ENCODE measurements at places on chromosomes 2 and 18. TPM values are rescaled to one million over a fixed set of nuclear protein-coding genes. Genes with fewer than 3 reads are reported as not detected.

PPP4R3B gene
- total RNA-seq: 114 TPM

TTN gene
- total RNA-seq: 2.3 TPM

C2orf81 gene
- 0.92 TPM for total RNA-seq

CD207 gene
- total RNA-seq: not detected

SCN3A gene
- 197 TPM for total RNA-seq

DLX2 gene
- 5.8 TPM for total RNA-seq

BCL11A gene
- total RNA-seq: 71.5 TPM

ACP1 gene
- 122 TPM for total RNA-seq

TMEM163 gene
- 41.3 TPM for total RNA-seq

UGT1A9 gene
- total RNA-seq: not detected

SLC9A4 gene
- 0.69 TPM for total RNA-seq

ONECUT2 gene
- total RNA-seq: 7.4 TPM

GLI2 gene
- total RNA-seq: 1.2 TPM

STEAP3 gene
- total RNA-seq: 1.8 TPM

FEZ2 gene
- total RNA-seq: 57.0 TPM

DSC3 gene
- total RNA-seq: 0.23 TPM

RIT2 gene
- total RNA-seq: 59.3 TPM

UBXN2A gene
- total RNA-seq: 46.1 TPM

ERFE gene
- 1.2 TPM for total RNA-seq

ADCYAP1 gene
- 18.5 TPM for total RNA-seq

ALPI gene
- not detected for total RNA-seq

AQP12A gene
- not detected for total RNA-seq

SLC14A1 gene
- total RNA-seq: 5.1 TPM

CIB4 gene
- total RNA-seq: not detected

ZAP70 gene
- total RNA-seq: 1.4 TPM

GPR45 gene
- total RNA-seq: 1.8 TPM

CFAP210 gene
- total RNA-seq: 6.0 TPM

SLC5A7 gene
- 14.3 TPM for total RNA-seq

KCNS3 gene
- total RNA-seq: 2.8 TPM

ECEL1 gene
- 27.0 TPM for total RNA-seq

PIEZO2 gene
- 3.2 TPM for total RNA-seq

SCN2A gene
- 252 TPM for total RNA-seq

SATB2 gene
- 20.8 TPM for total RNA-seq

TBR1 gene
- total RNA-seq: 3.9 TPM

KLF7 gene
- 63.9 TPM for total RNA-seq

PDCD1 gene
- total RNA-seq: 0.23 TPM

DYSF gene
- 1.8 TPM for total RNA-seq

GCA gene
- 28.1 TPM for total RNA-seq

INHBB gene
- 11.3 TPM for total RNA-seq

PCARE gene
- 0.23 TPM for total RNA-seq

SMPD4 gene
- total RNA-seq: 14.1 TPM

CNTNAP5 gene
- 66.2 TPM for total RNA-seq

IL37 gene
- not detected for total RNA-seq

TRIM43B gene
- not detected for total RNA-seq

LIPG gene
- total RNA-seq: 6.9 TPM

NTSR2 gene
- total RNA-seq: 4.2 TPM

TMEM247 gene
- total RNA-seq: not detected

ATIC gene
- 20.8 TPM for total RNA-seq

GAREM2 gene
- 17.3 TPM for total RNA-seq

DSG4 gene
- total RNA-seq: not detected

RBM45 gene
- total RNA-seq: 20.5 TPM

OTOS gene
- total RNA-seq: not detected

FBXO48 gene
- total RNA-seq: 1.4 TPM

All from diencephalon (tissue), 1 donor.